ENCODE measurements at places on chromosomes 2 and 18. TPM values are rescaled to one million over a fixed set of nuclear protein-coding genes. Genes with fewer than 3 reads are reported as not detected.

Gene FOXI3
- polyA plus RNA-seq, result not detected

Gene SCN3A
- not detected for polyA plus RNA-seq

Gene KCNK3
- not detected for polyA plus RNA-seq

- DNase-seq, result no peak
Measured at GRCh38 chr2:1976728-1977416, 232.6 kb upstream of the PXDN start.

- DNase-seq, result no peak
Measured at GRCh38 chr2:207892716-207893402, 123.2 kb upstream of the FZD5 start.

DNA sequence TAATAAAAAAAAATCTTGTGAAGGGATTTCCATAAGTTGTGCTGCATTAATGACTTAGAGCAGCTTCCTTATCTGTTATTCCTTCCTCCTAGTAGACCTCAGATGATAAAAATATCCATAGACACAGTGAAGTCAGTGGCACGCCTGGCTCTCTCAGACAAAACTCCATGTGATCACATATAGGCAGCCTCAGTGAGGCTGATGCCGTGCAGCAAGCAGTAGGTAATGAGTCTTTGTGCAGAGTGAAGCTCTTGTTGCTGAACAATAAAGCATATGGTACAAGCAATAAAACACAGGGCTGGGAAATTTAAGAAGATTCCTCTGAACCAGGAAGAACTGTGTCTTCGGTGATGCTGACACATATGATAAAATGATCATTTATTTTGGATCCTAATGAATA, 102.7 kb downstream of the CSRNP3 start:
- DNase-seq, result no peak

Measured in immature natural killer cell (primary cell).